ENCODE measurements at places on chromosomes 4 and X.
A peak's percentile ranks its signal among the peaks of the same experiment; 100 is the strongest.

DNA sequence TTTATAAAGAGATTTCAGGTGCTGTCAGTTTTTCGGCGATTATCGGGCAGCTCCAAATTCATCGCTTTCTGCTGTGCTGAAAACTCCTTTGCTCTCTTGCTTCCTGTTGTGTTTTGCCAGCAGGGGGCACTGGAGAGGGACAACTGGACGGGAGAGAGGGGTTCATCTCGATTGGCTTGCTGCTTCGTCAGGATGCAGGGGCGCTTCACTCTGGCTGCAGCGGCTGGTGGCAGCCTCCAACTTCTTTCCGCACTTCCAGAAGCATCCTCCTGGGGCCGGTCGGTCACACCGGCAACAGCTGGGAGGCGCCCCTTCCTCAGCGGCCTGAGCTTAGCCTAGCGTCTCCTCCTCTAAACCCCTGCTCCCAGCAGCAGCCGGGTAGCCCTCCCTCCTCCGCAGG lies 29.5 kb downstream of the MSL3 start:
- DNase-seq, result peak; percentile 63

DNA sequence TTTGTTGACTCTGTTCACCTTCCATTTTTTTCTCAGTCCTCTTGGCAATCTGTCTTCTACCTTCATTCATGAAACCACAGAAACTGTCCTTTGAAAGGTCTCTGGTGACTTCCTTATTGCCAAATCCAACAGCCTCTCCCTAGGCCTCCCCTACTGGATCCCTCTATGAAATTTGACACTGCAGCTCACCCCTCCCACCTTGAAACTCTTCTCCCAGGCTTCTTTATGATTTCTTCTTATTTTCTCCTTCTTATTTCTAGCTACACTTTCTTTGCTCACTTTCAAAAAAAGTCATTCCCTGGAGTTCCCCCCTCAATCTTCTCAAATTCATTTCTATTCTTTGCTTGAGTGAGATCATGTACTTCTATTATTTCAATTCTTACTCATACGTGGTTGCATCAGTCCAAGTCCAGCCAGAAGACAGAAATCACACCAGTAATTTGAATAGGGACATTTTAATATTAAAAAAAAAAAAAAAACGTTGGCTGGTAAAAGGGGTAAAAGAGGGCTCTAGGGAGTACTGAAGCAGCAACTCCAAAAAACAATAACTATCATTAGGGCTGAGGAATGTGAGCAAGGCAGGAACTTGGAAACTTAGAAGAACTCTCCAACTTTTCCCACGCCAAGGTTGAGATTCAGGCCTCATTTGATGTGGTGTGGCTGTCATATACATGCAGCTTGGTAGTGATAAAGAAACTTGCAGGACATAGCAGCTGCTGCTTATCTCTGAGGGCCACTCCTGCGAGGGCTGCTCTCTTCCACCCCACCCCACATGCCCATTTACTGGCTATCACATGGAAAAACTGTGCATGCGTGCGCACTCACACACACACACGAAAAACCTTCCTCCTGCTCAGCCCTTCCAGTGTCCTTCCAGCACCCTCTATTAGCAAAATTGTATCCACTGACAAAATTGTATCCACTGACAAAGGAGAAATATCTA lies 169.8 kb upstream of the GALNT7 start:
- DNase-seq, result peak; percentile 35

DNA sequence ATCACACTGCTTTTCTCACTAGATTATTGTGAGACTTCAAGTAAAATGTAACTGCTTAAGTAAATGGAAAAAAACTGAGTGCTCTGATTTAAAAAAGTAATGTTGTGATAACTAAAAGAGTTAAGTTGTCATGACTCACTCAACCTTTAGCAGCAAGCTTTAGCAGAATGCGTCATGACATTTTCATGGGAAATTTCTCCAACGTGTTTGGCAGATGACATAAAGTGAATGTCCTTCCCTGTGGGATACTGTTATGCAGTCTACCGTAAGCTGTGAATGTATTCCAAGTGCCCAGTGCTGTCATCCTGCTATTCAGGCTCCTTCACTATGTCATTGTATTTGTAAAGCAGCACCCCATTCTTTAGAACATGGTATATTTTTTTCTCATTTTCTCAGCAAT lies 136.2 kb downstream of the CPXCR1 start:
- DNase-seq, result no peak

DNA sequence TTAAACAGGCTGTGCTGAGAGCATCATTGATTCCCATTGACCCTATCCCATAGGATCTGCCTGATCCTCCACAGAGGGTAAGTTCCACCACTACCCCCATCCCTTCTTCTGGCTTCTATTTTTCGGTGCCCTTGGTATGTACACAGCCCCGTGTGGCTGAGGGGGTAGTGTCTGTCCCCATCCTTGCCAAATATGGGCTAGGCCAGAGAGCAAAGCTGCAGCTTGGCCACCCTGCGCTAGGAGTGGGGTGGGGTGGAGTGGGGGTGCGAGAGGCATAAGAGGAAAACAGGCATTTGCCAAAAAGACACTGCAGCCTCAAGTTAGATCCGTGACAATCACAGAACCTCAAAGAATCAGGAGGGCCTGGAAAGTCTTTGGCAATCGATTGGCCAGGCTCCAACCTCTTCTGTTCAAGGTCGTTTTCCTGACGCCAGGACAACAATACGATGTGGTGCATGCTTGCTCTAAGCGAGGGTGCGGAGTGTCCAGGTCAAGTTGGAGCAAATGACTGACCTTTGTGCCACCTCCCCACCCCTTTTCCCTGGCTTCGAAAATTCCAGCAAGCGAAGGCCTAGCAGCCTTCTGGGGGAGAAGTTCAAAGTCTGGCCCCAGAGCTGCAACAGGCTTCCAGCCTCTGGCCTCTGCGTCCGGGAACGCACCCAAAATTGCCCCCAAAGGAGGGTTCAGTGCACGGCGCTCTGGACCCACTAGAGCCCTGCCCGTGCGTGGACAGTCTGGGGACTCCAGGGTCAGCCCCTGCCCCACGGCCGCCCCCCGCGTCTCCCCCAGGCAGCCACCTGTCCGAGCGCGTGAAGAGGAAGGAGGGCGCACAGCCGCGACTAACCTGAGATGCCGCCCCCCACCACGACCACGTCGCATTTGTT lies 598 bp downstream of the MAOB start:
- no peak for DNase-seq

DNA sequence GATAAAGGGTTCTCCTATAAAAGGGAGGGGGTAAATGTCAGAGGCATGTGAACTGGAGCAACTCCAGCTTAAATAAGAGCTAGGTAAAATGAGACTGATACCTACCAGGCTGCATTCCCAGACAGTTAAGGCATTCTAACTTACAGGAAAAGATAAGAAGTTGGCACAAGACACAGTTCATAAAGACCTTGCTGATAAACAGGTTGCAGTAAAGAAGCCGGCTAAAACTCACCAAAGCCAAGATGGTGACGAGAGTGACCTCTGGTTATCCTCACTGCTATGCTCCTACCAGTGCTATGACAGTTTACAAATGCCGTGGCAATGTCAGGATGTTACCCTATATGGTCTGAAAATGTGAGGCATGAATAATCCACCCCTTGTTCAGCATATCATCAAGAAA lies 13.1 kb upstream of the SULT1B1 start:
- no peak for DNase-seq

- no peak for DNase-seq
Observed at GRCh38 chrX:22338740-22339139, 66.0 kb downstream of the CBLL2 start.

GRCh38 chrX:33726281-33727160 lies 405.6 kb downstream of the FAM47A start:
- DNase-seq, result peak; percentile 1

DNA sequence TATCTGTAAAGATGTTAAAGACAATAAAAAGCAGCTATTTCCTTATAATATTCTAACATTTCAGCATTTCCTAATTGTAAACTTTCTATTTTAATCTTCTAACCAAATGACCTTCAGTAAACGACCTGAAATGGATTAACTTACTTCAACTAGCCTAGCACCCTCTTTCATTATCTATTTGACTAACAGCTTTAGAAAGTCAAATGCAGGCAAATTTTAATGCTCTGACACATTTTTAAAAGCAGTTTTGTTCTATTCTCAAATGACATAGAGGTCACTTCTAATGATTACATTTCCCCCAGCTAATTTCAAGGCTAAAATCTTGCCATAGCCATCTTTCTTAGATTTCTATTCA lies 41.9 kb downstream of the SLC7A11 start:
- no peak for DNase-seq

- peak; percentile 25 for DNase-seq
Observed at GRCh38 chr4:173039617-173040577, 128.7 kb upstream of the GALNT7 start.

DNA sequence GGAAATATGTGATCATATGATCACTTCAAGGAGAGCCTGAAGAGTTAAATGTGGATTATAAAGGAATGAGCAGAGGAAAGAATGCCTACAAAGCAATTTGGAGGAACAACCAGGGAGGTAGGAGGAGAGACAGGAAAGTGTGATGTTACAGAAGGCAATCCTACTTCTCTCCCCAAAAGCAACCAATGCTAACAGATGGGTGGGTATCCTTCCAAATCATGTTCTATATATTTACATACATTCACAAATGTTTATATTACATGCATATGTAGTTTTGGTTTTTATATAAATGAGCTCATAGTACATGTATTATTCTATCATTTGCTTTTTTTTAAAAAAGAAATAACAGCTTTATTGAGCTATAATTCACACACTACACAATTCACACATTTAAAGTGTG lies 56.0 kb downstream of the ZCCHC12 start:
- DNase-seq, result no peak

- DNase-seq, result no peak
Observed at GRCh38 chr4:140267576-140267975, 105.9 kb upstream of the SCOC start.

- no peak for DNase-seq
Observed at GRCh38 chrX:68833855-68834331, 5.1 kb downstream of the EFNB1 start.

- no peak for DNase-seq
Observed at GRCh38 chrX:106177982-106178321, 9.8 kb downstream of the PWWP3B start.

GRCh38 chr4:2794486-2795299 lies 1.8 kb downstream of the SH3BP2 start:
- no peak for DNase-seq

DNA sequence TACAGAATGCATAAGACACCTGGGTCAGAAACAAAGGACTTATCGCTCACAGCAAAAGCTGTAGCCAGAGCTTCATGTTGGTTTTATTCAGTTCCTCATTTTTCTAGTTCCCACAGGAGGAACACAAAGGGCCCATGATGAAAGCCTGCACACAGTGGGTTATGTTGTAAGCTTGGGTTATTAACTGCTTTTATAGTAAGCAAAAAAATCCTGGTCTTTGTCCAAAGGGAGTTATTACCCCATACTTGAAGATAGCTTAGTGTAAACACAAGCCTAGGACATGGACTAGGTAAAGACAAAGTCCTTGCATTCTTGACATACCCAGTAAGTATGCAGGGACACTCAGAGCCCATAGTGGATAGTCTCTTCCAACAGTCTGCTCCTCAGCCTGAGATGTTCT lies 11.7 kb downstream of the BBS12 start:
- no peak for DNase-seq

GRCh38 chrX:1169189-1169588 lies 43.3 kb downstream of the CRLF2 start:
- no peak for DNase-seq

DNA sequence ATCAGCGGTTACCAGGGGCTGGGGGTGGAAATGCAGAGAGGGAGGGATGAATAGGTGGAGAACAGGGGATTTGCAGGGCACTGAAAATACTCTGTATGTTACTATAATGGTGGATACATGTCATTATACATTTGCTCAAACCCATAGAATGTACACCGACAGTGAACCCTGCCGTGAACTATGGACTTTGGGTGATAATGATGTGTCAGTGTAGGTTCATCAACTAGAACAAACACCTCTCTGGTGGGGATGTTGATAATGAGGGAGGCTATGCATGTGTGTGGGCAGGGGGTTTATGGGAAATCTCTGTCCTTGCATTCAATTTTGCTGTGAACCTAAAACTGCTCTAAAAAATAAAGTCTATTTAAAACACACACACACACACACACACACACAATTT lies 11.5 kb downstream of the HPSE start:
- no peak for DNase-seq

DNA sequence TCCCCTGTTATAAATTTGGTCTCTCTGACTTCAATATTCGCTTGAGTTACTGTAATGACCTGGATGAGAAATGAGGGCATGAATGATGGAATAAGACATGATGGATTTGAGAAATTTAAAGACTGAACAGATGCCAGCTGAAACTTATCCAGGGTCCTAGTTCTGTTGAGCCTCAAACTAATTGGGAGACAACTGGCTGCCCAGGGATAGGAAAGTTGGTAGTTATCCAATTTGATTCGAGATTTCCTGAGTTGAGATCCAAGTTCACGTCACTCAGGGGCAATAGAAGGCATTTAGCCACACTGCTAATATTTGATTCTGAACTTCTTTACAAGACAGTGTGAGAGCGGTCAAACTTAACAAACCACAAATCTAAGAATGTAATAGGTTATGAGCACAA lies 159.0 kb upstream of the CXCL13 start:
- no peak for DNase-seq

GRCh38 chr4:84531689-84532088 lies 32.6 kb upstream of the NKX6-1 start:
- no peak for DNase-seq

GRCh38 chr4:103075435-103075893 lies 1.1 kb downstream of the SLC9B2 start:
- DNase-seq, result no peak

- DNase-seq, result no peak
Observed at GRCh38 chr4:6908432-6909112, 1.1 kb upstream of the TBC1D14 start.

GRCh38 chr4:187274153-187274552 lies 550.5 kb upstream of the FAT1 start:
- no peak for DNase-seq

DNA sequence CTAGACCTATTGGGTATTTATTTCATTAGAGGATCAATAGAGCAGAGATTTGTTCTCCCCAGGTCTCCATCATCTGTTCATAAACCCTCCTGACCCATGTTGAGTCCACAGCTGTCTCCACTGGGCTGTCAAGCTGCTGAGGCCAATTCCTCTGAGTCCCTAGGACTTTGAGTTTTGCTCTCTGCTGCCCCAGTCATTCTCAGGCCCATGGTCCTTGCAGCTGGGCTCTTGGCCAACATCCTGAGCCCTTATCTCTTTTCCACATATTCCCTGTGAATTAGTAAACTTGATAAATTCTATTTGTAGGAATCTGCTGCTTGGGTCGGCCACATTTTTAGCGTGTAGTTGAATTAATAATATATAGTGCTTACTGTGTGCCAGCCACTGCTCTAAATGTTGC lies 41.9 kb downstream of the FHL1 start:
- no peak for DNase-seq

Measured in iPS-NIHi11 (cell line).